ENCODE measurements at places on chromosomes 13 and 19.

GRCh38 chr13:25778365-25778764 lies 273.5 kb downstream of the SHISA2 start:
- DNase-seq, result no peak

- DNase-seq, result no peak
Observed at GRCh38 chr13:57724486-57725272, 93.1 kb downstream of the PCDH17 start.

GRCh38 chr19:52237771-52238400 lies 31.5 kb upstream of the ZNF766 start:
- DNase-seq, result peak; percentile 33

DNA sequence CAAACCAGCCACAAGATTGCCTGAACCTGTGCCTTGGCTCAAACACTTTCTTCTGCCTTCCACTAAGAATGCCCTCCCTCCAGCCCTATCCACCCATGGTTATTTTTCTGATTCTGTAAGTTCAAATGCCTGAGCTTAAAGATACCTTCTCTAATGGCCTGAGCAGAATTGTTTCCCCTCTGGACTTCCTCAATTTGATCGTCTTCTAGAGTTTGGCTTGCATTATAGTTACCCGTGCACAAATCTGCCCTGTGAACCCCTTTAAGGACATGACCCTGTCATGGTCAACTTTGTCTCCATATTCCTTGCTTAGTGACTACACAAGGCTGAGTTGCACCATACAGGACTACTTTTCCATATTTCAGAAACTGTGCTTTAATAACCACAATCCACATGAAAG lies 481.0 kb downstream of the FOXO1 start:
- no peak for DNase-seq

- no peak for DNase-seq
Observed at GRCh38 chr13:52162279-52163101, 3.1 kb upstream of the NEK3 start.

- no peak for DNase-seq
Observed at GRCh38 chr19:10519421-10519820, 2.2 kb upstream of the S1PR5 start.

GRCh38 chr13:69556540-69557196 lies 551.0 kb upstream of the ATXN8OS start:
- no peak for DNase-seq

DNA sequence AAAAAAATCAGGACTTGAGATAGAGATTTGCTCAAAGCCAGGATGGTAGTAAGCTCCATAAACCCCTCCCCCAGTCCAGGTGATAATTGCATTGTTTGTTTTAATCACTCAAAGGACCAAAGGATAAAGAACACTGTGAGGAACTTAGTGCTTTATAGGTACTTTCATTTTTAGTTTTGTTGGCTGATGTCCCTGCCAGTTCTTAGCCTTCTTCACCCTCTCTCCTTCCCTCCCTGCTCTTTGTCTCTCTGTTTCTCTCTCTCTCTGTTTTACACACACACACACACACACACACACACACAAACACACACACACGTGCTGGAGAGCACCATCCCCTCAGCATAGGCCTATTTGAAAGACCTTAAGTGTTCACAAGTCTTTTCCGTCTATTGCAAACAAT lies 5.2 kb downstream of the FRY start:
- DNase-seq, result no peak
